Activated CD4-positive, CD25-positive, alpha-beta regulatory T cell treated with anti-CD3 and anti-CD28 coated beads, Interleukin-2, amount 50 U/mL, for 24 hours (primary cell): ENCODE measurements at places on chromosomes 16 and 17.

DNA sequence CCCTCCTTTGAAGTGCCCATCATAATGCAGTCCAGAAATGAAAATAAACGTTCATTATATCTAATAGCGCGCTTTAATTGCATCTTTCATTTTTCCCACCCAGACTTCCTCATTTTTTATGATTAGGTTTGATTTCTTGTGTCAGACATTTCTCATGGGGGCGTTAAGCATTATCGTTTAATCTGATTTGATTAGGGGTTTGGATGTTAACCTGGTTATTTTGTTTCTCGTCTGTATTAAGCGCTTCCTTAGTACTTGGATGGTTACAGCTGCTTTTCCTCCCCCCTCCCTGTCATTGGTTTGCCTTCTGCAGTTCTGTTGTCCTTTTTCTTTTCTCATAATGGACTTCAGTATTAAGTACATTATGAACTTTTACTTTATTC, 540 bp downstream of the MFSD11 start:
- no peak for ATAC-seq

GRCh38 chr16:87576171-87576570, 26.1 kb upstream of the JPH3 start:
- ATAC-seq = no peak

GRCh38 chr17:50210240-50211225, 9.1 kb upstream of the COL1A1 start:
- ATAC-seq = no peak

- ATAC-seq = no peak
These were observed 6.2 kb downstream of the ZNF276 start for GRCh38 chr16:89727406-89728120.

DNA sequence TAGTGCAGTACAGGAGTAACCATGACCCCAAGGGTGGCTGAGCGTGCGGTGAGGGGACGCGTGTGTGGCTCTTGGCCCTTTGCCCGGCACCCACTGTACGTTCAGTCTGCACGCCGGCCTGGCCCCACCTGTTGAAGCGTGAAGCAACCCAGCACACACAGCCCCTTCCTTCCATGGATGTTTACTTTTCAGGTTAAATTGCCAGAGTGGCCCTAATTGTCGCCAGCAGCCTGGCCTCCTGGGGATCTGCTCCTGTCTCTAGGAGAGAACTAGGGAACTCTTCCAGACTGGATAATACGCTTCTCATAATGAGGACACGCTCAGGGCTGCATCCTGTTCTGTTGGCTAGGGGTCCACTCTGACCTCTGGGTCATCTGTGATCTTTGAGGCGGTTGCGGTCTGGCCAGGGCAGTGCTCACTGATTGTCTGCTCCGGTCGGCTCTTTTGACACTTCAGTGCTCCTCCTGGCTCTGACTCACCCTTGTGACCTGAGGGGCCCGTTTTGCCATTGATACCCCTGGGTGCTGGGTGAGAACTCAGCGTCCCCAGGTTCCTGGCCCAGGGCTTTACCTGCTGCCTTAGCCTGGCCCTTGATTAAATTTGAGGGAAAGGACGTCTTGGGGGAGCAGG, 27.7 kb downstream of the TPSG1 start:
- no peak for ATAC-seq

DNA sequence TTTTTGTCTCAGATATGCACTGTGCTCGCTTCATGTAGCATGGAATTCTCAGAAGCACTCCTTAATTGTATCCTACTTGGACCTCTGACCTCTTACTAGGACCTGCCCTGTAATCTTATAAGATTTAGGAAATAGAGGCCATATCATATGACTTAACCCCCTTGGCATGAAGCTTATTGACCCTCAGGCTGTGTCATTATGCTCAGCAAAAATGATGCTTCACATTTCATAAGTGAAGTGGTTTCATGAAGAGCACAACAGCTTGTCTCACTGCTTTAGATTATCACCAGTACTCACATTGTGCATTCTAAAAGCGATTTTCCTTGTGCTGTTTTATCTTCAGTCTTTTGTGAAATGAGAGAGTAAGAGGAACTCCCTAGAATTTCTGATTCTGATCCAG, 6.4 kb downstream of the PHKB start:
- no peak for ATAC-seq

- no peak for ATAC-seq
These were observed 123.2 kb downstream of the HS3ST2 start for GRCh38 chr16:22937169-22937568.

- ATAC-seq = peak; percentile 81
These were observed 20.6 kb downstream of the MAP2K4 start for GRCh38 chr17:12041312-12041711.

GRCh38 chr16:28187595-28188004, 24.2 kb downstream of the XPO6 start:
- peak; percentile 53 for ATAC-seq

DNA sequence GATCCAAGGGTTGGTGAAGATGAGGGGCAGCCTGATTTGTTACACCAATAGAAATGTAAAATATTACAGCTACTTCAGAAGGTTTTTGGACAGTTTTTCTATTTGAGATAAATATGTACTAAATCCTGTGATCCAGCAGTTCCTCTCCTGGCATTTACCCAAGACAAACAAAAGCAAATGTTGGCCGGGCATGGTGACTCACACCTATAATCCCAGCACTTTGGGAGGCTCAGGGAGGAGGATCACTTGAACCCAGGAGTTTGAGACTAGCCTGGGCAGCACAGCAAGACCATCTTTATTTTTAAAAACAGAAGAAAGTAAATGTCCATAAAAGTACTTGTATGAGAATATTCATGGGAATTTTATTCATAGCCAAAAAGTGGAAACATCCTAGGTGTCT, 64.8 kb upstream of the MRC2 start:
- ATAC-seq = no peak

- no peak for ATAC-seq
These were observed 356.0 kb downstream of the CA10 start for GRCh38 chr17:51802544-51802943.

DNA sequence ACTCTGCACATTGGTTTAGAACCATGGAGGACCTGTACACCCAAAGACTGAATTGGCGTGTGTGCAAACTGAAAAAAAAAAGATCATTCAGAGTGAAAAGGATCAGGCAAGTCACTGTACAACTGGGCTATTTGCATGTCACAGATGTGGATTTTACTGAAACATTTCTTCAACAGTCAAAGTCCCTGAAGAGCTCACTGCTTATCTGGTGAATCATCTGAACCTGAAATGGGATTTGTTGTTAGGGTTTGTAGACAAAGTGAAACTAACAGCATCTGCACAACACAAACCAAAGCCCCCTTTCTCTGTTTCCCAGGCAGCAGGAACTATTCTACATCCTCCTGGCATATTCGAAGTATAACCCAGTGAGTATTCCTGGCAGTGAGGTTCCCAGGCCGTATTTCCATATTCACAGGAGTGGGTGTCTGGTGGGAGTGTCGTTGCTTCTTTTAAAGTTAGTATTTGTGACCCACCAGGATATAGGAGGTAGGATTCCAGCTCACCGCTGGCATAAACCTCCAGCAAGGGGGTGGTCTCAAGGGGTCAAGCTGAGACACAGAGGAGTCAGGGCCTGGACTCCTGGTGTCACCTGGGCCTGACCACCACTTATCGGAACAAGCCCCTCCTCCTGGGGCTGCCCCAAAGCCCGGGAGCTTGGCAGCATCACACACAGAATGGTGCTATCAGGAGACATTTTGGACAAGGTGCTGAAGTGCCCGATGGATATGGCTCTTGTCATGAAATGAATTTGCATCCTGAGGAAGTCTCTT, 80.9 kb downstream of the GOSR1 start:
- no peak for ATAC-seq

DNA sequence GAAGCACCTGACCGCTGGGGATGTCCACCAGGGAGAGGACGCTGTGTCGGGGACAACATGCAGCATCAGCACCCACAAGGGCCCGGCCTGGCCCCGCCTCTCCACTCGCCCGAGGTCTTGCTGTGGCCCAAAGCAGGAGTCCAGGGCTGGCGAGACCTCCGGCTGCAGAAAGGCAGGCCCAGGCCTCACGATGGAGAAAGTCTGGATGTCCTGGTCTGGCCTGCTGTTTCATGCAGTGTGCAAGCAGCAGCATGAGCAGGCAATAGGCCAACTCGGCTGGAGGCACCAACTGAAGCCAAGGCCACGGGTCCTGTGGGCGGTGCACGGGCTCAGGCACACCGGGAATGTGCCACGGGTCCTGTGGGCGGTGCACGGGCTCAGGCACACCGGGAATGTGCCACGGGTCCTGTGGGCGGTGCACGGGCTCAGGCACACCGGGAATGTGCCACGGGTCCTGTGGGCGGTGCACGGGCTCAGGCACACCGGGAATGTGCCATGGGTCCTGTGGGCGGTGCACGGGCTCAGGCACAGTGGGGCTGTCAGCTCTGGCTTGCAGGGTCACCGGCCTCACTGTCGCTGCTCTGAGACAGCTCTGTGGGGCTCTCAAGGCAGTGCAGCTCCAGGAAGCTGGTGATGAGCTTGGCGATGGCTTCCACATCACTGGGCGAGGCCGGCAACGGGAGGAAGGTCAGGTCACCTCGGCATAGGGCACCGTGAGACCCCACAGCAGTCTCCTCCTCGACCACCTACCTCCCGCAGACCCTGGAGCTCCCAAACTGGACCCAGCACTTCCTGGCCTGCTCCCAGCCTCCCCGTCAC, 6.9 kb downstream of the CYBC1 start:
- no peak for ATAC-seq

- ATAC-seq = no peak
These were observed 234.5 kb upstream of the MYOCD start for GRCh38 chr17:12431188-12431587.

GRCh38 chr16:75471723-75472633, 7.5 kb upstream of the TMEM170A start:
- ATAC-seq = peak; percentile 60

GRCh38 chr17:4870855-4871254, 28.5 kb upstream of the C17orf107 start:
- no peak for ATAC-seq

DNA sequence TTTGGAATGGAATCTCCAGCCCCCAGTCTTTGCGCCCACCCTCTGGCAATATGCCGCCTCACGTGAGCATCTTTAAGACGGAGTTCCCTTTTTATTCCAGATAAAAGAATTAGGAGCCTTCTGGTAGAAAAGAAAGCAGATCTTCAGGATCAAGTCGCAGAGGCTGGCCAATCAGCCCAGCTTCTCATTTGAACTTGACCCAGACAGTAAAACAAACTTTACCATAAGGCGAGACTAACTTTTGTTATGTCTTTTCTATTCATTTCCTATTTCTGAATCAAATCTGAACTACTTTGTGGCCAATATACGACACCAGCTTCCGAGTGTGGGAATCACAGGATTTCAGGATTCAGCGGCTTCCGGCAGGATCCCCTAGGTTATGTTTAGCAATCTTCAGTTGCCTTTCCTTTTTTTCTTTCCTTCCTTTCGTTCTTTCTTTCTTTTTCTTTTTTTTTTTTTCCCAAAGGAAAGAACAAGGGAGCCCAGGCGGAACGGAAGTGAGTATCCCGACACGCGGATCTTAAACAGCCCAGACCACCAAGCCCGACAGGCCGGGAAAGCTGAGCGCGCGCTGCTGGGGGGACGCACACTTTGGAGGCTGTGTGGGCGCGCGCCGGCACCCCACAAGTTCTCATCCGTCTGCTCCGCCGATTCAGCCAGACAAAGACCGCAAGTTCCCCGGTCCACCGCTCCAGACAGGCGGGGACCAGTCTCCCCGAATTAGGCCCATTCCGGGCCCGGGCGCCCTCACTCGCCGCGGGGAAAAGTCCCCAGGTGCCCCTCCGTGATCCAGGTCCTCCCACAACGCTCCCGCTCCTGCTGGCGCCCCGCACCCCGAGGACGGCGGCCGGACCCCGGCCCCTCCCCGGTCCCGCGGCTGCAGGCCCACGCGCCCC, 633 bp downstream of the TBC1D16 start:
- peak; percentile 11 for ATAC-seq

DNA sequence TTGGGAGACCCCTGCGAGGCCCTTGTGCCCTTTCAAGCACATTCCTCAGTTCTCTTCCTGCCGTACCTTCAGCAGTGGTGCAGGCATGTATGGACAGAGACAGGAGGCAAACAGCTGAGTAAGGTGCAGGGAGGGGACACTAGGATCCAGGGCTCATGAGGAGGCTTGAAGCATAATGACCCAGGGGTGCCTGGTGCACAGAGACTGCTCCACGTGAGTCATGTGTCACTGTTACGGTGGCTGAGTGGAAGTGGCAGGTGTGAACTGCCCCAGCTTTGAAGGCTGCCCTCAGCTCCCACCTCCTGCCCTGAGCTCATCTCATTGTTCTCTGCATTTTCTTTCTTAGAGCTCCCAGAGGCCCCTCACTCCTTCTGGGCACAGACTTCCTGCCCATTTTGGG, 124.8 kb downstream of the NTN1 start:
- ATAC-seq = no peak

DNA sequence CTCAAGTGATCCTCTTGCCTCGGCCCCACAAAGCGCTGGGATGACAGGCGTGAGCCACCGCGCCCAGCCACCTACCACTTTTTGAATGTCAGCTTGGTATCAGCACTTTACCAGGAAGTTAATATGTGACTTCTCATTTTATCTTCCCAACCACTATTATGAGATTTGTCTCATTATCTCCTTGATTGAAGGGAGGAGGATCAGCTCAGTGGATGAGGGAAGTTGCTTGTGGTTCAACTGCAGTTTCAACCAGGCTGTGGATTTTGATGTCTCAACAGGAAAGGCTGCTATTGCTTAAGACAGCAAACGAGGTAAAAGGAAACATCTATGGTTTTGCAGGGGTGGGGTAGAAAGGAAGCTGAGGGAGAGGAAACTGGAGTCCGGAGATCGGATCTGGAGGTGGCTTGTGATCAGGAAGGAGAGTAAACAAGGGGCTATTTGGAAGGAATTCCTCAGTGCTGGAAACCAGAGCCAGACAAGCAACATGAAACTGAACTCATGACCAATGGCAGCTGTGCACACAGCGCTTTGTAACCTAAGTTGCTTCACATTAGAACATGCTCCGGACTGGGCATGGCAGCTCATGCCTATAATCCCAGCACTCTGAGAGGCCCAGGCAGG, 180.5 kb downstream of the VPS53 start:
- no peak for ATAC-seq

DNA sequence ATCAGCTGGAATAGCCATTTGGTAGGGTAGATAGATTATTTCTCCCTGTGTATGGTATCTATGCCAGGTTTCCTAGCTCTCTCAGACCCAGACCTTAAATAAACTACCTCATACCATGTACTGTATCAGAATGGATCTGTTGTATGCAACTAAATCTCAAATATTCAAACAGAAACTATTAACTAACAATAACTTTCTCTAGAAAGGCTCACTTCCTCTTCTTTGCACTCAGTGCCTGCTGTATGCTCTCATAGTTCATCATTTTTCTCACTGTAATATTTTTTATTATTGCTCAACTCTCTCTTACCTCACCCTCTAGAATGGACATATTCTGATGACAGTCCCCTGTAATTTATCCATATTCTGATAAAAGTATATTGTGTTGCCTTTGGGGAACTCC, 182.4 kb downstream of the TOX3 start:
- no peak for ATAC-seq

GRCh38 chr16:83915491-83915890, 16.6 kb downstream of the MLYCD start:
- ATAC-seq = no peak

DNA sequence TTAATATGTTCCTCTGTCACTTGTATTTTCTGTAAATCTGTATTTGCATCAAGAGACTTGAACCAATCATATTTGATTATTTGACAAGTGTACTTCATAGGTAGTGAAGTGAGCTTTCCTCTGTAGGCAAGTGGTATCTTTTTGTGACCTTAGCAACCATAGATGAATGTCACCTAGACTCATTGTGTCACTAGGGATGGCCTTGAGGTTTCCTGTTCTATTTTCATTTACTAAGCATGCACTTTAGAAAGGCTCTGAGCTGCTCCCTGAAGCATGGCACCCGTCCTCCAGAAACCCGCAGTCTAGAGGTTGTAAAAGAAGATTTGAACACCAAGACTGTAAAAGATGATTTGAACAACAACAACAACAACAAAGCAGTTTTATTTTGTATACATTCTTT, 151.7 kb downstream of the PRKCB start:
- no peak for ATAC-seq
